ENCODE measurements at places on chromosomes 2 and 18. TPM values are rescaled to one million over a fixed set of nuclear protein-coding genes. Genes with fewer than 3 reads are reported as not detected.
A peak's percentile ranks its signal among the peaks of the same experiment; 100 is the strongest.

Gene DNAH6
- 0.08 TPM for total RNA-seq

Gene KCNG2
- not detected for total RNA-seq

Gene AFF3
- total RNA-seq, result 7.6 TPM

DNA sequence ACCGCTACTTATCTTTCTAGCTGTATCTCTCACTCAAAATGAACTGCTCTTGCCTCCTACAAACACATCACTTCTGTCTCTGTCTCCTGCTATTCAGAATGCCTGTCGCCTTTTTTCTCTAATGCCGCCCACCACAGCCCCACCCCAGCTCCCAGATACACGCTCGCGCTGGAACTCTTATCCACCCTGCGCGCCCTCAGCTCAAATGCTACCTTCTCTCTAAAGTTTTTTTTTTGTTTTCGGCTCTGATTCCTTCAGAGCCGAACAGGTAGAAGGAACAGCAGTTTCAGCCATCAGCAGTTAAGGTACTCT is 3.9 kb upstream of the SOS1 start:
- DNase-seq, result peak; percentile 50

DNA sequence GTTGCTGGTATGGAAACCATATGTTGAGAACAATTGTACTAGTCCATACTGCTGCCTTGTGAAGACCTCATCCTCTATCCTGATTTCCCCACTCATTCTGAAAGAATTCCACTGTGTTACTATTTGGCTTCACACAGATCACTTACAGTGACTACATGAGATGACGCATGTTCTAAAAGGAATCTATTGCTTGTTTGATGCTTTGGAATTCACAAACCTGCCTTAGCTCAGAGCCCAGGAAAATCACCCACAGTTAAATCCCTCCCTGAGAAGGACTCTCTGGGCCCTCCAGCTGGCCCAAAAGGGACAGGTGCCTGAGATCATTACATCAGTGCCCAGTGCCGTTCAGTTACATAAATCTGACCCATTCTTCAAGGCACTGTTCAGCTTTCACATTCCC is 45.3 kb downstream of the KLHL29 start:
- no peak for DNase-seq

- DNase-seq, result peak; percentile 62
These were observed 55.8 kb downstream of the CTIF start for GRCh38 chr18:48594471-48595094.

DNA sequence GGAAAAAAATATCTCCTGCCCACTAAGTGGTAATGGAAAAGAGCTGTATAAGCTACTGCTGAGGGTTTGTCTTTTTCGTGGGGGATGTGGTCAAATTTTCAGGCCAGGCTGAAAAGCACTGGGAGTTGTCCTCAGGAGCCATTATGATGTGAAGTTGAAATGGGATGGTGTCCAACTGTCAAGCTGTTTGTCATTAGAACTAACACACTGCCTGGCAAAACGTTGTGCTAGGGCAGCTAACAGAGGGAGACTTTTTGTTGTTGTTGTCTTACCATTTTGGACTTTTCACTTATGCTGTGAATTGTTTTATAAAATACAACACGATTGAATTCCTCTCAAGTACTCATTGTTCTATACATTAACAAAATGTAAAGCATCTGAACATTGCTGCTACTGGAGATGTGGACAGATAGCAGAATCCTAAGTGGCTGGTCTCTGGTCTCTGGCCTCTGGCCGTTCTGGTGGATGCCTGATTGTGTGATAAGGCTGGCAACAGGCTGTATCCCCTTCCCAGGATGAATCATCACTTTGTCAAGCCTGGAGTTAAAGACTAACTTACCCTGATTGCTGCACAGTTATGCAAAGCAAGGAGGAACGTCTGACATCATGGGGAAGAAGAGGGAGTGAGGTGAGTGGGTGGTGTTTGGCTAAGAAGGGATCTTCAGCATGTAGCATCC is 2.3 kb downstream of the MYO1B start:
- no peak for DNase-seq

DNA sequence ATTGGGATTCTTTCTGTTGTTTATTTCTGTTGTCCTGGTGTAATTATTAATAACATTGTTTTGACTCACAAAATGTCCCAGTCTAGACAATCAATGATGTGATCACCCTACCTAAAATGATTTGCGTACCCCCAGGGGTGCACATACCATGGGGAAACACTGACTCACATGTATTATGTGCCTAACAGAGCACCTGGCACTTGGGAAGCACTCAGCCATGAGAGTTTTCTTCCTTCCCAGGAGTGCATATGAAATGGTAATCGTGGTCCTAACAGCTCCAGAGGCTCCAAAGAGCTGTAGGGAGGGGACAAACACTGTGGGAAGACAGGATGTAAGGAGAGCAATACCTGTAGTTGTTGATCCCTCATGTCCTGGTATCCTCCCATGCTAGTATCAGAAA is 187.8 kb upstream of the ERBB4 start:
- DNase-seq, result no peak

- no peak for DNase-seq
These were observed 152.0 kb downstream of the GREB1L start for GRCh38 chr18:21393986-21394385.

- DNase-seq, result no peak
These were observed 607.5 kb upstream of the SLC39A10 start for GRCh38 chr2:195049372-195050031.

DNA sequence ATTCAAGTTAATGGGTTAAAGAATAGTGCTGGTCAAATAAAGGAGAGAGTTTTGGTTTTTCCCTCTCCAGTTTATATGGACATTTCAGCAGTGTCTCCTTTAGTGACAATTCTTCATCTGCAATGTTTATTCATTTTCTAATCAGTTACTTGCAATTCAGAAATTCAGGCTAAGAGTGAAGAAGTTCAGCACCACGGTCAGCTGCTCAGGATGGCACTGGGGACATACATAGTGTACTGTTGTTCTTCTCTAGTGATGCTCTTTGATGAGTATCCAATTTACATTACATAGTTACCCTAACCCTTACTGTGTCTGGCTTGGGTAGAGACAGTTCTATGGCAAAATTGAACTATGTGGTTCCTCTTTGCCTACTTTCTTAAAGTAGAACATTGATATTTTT is 412.7 kb downstream of the CNTNAP5 start:
- DNase-seq, result no peak

DNA sequence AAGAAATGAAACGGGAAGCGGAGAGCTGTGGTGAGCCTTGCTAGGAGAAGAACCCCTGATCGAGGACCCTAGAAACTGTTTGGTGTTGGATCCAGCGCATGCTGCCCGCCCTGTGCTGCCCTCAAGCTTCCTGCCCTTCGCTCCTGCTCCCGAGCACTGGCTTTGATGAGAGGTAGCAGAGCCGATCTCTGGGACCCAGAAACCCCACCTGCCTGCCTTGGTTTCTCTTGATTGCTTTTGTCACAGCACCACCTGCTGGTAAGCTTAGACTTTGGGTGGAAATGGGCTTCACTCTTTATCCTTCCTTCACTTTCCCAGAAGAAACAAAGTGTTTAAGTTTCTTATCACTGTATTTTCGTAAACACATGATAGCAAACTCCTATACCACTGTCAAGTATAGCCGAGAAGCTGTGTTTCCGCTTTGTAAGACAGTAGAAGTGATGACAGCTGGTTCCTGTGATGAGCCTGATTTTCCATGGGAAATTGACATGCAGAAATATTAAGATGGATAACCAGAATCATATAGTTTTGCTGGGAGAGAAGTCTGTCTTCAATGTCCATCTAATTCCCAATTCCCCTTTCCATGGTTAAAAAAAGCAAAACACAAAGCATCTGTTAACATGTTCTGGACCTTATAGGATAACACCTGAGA is 267.4 kb downstream of the PHLPP1 start:
- no peak for DNase-seq

Gene TLX2
- total RNA-seq, result not detected

DNA sequence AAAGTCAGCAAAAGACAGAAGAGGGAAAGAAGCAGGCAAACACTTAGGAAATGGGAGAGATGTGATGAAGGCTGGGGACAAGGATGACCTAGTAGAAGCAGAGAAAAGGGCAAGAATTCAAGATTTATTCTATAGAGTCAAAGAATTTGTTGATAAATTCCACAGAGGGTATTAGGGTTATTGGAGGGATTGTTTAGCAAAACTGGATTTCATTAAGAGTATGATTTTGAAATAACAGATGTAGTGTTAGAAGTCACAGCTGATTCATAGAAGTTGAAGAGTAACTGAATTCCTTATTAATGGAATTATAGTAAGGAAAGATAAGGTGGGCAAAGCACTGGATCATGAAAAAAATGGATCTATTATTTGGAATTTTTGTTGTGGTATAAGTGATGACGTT is 48.6 kb downstream of the CEP192 start:
- no peak for DNase-seq

- DNase-seq, result no peak
These were observed 357.7 kb upstream of the SYT4 start for GRCh38 chr18:43634994-43635393.

DNA sequence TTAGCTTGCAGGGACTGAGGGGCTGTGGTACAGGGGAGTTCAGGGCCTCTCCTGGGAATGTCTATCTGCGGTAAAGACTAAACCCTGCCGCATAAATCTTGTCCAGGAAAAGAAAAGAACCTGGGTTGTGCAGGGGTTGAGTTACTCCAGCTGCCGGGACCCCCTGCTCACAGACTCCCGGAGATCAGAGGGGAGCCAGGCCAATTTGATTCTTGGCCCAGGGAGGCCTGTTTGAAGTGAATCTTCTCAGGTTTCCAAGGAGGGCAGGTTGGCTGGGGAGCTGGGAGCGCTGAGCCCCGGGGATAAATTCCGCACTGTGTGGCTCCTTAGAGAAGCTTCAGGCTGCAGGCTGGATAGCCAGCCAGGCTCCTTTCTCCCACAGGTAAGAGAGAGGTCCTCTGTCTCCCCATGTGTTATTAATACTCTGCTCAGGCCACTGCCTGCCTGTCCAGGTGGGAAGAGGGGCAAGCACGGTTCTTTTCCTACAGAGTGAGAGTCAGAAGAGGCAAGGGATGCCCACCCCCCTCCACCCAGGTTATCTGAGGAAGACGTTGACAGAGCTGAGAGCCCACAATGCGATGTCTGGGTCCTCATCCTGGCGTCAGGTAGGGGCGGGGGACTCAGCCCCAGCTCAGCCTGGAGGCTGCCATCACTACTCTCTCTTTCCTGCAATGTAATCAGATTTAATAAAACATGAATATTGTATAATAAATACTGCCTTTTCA is 82.7 kb downstream of the LONRF2 start:
- DNase-seq, result no peak

GRCh38 chr2:151757861-151758260 is 23.6 kb upstream of the NEB start:
- no peak for DNase-seq

Gene GPAT2
- 6.4 TPM for total RNA-seq

- no peak for DNase-seq
These were observed 304.4 kb downstream of the GULP1 start for GRCh38 chr2:188596054-188596453.

Measured in Right ventricle myocardium superior (tissue), 1 donor.